NCI-H69 (cell line): ENCODE measurements at places on chromosomes 6 and 20.
A peak's percentile ranks its signal among the peaks of the same experiment; 100 is the strongest.

GRCh38 chr6:20655317-20655716 is 121.1 kb downstream of the CDKAL1 start:
- DNase-seq = peak; percentile 44

- no peak for DNase-seq
These were observed 147.0 kb downstream of the TENT5A start for GRCh38 chr6:81605526-81605925.

- peak; percentile 61 for DNase-seq
These were observed 15.7 kb upstream of the AHCY start for GRCh38 chr20:34318609-34319443.

- DNase-seq = no peak
These were observed 16.4 kb upstream of the STX16 start for GRCh38 chr20:58634521-58635278.

DNA sequence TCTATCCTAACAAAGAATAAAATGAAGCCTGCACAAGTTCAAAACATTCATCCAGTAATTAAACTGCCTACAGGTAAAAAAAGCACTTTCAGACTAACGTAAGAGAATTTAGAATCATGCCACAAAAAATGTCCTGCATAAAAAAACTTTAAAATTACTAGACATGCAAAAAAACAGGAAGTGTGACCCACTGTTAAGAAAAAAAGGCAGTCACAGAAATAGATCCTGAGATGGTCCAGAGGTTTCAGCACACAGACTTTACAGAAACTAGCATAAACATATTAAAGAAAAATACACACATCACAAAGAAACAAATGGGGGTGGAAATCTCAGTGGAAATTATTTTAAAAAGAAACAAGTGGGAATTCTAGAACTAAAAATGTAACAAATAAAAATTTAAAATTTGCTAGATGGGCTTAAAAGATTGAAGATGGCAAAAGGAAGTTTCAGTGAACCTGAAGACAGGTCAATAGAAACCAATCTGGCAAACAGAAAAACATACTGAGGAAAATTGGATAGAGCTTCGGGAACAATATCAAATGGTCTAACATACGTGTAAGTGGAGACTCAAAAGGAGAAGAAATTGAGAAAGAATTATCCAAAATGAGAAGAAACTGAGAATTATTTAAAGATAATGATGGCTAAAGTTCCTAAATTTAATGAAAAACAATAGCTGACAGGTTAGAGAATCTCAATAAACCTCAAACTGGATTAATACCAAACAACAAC is 3.4 kb upstream of the ZNF133 start:
- no peak for DNase-seq

GRCh38 chr6:108163644-108164542 is 1.9 kb upstream of the NR2E1 start:
- DNase-seq = peak; percentile 77

- DNase-seq = no peak
These were observed 33.6 kb downstream of the PSMB9 start for GRCh38 chr6:32887616-32888015.

- no peak for DNase-seq
These were observed 215.3 kb upstream of the SUPT3H start for GRCh38 chr6:45592991-45593390.
